ENCODE measurements at places on chromosomes 1 and 21. TPM values are rescaled to one million over a fixed set of nuclear protein-coding genes. Genes with fewer than 3 reads are reported as not detected.

- ATAC-seq = no peak
These were observed 28.4 kb downstream of the MAPKAPK2 start for GRCh38 chr1:206713070-206713469.

- ATAC-seq = no peak
These were observed 11.4 kb downstream of the CLCA2 start for GRCh38 chr1:86435327-86435726.

- ATAC-seq = no peak
These were observed 483.9 kb downstream of the OMA1 start for GRCh38 chr1:58062635-58063034.

DNA sequence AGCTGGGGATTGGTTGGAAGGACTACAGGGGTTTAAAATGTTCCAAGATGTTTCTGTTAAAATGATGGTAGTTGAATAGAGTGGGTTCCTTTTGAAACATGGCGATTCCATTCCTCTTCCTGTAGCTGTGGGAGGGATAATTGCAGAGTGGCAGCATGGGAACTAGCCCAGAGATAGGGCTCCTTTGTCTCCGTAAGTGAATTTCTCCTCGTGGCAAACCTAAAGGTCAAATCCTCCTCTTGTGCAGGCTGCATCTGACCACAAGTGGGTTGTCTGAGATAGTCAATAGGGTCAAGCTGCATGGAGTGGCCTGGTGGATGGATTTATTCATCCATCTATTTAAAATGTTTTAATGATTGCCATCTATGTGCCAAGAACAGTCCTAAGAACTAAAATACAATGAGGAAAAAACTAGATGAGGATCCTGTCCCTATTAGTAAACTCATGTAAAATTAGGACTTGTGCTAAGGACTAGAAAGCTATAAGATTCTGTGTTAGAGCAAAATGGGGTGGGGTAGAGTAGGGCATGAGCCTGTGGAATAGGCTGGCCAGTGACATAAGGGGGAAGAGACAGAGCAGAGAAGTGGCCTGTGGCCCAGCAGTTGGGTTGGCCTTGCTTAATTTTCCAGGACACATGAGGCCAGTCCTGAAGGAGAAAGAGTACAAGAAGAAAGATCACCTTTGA, 89.1 kb upstream of the IVNS1ABP start:
- no peak for ATAC-seq

- no peak for ATAC-seq
These were observed 226.6 kb downstream of the CAMTA1 start for GRCh38 chr1:7011826-7012225.

DNA sequence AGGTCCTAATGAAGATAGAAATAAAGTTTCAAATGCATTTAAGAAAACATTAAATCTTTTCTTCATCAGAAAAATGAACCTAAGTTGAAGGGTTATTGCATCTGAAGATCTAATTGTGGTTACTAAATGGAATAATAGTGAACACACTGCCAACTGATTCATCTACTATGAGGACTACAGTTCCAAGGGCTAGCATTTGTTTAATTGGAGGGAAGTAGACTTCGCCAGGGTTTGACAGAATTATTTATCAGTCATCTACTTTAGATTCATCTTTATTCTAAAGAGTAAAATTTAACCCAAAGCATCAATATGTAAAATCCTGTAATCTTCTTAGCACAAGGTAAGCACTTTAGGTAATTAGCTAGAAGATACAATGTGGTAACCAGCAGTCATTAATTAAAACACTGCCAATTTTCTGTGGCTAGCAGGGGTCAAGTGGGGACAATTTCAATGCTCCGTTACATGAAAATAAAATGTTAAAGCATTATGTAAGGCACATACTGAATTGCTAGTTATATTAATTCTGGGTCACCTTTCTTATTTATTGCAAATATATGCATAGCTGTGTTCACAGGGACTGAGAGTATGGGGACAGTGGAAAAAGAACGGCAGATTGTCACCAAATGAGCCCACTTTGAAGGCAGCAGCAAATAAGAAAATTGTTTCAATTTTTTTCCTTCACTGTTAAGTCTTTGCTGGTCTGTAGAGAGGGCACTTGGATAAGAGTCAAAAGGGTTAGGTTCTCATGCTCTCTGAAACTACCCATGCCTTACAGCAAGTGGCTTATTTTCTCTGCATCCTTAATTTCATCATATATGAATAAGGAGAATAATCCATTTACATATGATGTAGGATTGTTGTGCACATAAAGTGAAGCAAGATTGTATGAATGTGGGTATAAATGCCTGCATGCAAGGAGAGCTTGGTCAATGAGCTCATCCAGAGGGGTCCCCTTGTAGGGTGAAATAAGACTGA, 416.0 kb downstream of the PCP4 start:
- no peak for ATAC-seq

DNA sequence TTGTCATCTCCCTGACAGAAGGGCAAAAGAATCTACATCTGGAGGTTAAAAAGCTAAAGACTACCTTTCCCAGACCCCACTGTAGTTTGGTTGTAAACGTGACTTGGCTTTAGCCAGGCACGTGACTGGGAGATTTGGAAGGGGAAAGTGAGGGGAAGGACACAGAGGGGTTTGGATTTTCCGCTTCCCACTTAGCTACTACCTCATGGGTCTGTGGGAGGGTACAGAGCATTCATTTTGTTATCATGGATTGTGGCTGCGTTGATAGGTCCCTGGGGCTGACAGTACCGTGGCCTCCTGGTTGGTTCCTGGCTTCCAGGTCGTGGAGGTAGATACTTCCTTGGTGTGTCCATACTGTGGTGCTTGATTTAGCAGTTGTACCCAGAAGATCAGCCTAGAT, 2.6 kb downstream of the CHD1L start:
- ATAC-seq = no peak

- no peak for ATAC-seq
These were observed 76.3 kb downstream of the RD3 start for GRCh38 chr1:211415700-211416099.

DNA sequence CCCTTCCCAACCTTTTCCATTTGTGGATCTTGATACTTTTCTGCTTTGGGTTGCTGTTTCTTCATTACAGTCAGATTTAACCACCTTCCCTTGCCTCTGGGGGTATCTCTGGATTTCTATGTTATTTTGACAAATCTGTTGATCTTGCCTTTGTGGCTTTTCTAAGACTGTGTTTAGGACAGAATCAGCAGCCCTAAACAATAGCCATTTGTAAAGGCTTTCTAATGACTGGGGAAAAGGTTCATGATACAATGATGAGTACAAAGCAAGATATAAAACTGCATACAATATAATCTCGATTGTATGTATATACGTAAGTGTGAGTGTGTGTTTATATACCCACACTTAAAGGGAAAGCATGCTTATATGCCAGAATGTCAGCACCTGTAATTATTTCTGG, 27.8 kb downstream of the FAM20B start:
- ATAC-seq = no peak

DNA sequence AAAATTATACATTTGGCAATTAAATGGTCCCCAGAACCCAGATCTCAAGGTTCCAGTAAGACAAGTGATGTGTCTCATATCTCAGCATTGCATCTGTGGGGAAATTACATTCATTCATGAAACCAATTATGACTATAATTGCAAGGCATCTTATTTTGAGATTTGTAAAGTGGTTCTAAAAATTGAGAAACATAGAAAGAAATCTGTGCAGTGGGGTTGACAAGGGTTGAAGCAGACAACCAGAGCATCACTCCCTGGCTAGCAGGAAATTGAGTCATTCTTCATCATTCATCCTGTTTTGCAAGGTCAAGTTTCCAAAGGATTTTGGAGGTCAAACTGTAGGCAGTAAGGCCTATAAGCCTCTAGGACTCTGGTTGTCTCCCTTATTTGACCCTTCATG, 25.1 kb upstream of the MROH9 start:
- ATAC-seq = peak; percentile 53

GRCh38 chr1:159121526-159121925, 45.0 kb upstream of the AIM2 start:
- ATAC-seq = no peak

DNA sequence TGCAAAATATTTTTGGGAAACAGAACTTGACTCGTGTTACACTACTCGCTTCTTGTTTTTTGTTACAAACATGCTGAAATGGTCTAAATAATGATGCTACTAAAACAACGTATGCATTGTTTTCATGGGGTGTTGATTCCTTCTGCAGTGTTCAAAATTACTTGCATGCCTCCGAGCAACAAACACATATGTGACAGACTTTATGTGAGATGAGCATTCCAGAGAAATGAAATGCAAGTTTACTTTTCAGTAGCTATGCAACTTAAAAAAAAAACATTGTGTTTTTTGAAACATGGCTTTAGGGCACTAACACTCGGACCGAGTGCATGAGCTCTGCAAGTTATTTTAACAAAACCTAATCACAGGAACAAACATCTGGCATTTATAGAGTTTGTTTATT, 84.8 kb downstream of the CAMTA1 start:
- no peak for ATAC-seq

DNA sequence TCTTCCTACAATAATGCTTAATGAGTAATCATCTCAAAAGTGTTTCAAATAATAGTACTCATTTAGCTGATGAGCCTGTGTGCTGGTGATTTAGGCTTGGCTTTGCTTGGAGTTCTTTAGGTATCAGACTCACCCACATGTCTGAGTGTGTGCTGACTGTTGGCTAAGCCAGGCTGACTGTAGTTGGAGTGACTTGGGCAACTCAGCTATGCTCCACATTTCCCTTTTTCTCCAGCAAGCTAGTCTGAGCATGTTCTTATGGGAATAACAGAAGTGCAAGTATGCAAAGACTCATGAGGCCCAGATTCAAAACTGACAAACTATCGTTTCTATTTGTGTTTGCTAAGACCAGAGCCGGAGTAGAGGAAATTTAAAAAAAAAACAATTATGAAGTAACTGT, 99.0 kb upstream of the ADGRL4 start:
- no peak for ATAC-seq

The LRRC71 gene
- total RNA-seq = not detected

The UBXN10 gene
- 18.2 TPM for total RNA-seq

Measured in gastroesophageal sphincter (tissue), 4 donors.